ENCODE measurements at places on chromosomes 6 and 20.

DNA sequence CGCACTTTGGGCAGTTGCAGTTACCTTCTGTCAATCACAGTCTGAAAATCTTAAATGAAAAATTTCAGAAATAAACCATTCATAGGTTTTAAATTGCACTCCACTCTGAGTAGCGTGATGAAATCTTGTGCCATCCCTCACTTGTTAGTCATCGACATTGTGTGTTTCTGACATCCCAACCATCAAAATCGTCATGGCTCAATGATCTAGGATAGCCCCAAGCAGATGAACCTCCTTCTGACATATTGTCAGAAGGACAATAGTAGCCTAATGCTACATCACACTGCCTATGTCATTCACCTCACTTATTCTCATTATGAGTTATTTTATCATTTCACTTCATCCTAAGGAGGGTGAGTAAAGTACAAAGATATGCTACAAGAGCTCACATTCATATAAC is 284.8 kb downstream of the PTPRK start:
- DNase-seq = no peak

- no peak for DNase-seq
Observed at GRCh38 chr6:84902354-84902928, 138.0 kb upstream of the TBX18 start.

DNA sequence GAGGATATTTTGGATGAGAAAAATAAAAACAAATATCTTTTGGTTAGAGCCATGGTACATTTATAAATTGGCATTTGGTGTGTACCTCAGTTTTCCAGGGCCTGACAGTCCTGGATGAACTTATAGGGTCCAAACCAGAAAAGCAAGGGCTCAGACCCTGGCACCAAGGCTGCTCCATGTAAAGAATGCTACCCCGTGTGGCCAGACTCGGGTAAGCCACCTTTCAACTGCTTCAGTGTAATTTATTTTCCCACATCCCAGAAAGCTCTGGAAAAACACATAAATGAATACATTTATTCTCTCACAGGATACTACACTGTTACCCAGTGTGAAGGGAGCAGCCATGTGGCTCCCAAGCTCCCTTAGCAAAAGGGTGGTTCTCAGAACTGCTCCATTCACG is 13.8 kb downstream of the MRPL14 start:
- no peak for DNase-seq

DNA sequence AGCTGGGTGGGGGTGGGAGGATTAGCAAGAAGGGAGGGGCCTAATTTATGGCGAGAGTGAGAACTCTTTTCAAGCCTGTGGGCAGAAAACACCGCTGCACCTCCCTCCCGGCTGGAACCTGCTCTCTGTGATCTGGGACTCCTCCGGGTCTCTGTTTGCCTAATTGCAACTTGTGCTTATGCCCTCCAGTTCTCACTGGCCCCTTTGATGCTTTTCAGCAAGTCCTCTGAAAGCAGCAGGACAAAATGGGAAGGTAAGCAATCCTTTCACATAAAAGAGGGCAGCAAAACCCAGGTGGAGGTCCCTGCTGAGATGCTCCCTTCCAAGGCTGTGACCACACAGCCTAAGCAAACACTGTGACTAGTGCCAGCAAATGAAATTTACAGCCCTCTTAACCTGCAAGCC is 523.0 kb upstream of the FLRT3 start:
- DNase-seq = peak; percentile 18

- DNase-seq = no peak
Observed at GRCh38 chr6:35829306-35829705, 24.2 kb downstream of the LHFPL5 start.

GRCh38 chr20:6920991-6921613 is 153.6 kb downstream of the BMP2 start:
- no peak for DNase-seq

DNA sequence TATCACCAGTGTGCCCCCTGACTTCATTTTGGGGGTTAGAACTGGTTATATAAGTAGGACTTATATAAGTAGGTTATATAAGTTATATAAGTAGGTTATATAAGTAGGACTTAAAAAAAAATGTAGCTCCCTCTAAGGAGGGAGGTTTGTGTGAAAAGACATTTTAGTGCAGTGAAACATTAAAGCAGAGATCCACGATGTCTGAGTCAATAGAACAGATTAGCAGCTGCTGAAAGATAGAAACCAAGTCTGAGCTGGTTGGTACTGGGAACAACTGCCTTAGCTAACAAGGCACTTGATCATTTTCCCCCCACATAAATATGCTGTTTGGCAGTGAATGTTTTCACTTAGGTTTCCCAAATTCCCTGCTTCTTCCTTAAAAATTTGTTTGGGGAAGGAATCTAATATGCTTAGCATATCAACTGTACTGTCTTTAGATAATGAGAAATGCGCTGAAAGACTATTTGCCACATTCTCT is 2.1 kb upstream of the RPS12 start:
- DNase-seq = no peak

DNA sequence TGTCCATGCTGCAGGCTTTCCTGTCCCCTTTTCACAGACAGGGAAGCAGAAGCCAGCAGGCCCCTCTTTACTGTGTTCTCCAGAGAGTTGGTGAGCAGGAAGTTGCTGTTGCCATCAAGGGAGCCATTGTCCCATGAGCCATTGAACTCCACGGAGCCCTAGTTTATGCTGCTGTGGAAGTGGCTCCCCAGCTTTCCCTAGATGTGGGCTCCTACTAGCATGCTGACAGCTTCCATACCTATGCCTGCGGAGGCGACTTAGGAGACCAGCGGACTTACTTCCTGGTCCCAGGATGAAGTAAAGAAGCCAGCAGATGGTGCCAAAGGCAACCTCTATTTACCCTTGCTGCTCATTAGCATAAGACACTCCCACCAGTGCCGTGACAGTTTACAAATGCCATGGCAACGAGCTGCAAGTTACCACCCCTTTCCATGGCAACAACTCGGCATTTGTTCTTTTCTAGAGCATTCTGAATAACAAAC is 30.8 kb upstream of the FKBP1A start:
- DNase-seq = peak; percentile 75

DNA sequence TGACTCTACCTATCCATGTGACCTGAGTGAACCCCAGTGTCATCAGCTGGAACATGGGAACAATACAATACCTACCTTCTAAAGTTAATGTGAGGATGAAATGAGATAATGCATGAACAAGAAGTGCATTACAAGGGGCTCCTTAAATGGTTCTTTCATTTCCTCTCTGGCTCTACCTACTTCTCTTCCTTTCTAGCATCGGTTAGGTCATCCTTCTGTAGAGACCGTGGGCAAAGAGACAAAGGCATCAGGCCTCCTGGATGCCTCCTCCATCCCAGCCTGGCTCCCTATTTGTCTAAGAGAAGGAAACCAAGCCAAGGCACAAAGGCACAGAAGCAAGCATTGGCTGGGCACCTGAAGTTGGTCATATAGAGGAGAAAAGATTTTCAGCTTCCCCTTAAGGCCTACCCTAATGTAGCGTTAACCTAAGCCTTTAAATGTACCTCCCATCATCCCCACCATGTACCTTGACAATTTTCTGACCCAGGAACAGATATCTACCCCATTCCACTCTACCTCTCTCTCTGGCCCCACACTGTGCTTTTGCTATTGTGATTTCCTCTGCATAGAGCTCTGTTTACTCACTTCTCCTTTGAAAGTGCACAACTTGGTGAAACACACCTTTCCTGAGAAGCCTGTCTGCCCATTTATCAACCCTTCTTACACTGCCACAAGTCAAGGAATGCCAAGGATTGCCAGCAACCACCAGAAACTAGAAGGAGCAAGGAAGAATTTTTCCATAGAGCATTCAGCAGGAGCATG is 86.6 kb downstream of the GCLC start:
- no peak for DNase-seq

DNA sequence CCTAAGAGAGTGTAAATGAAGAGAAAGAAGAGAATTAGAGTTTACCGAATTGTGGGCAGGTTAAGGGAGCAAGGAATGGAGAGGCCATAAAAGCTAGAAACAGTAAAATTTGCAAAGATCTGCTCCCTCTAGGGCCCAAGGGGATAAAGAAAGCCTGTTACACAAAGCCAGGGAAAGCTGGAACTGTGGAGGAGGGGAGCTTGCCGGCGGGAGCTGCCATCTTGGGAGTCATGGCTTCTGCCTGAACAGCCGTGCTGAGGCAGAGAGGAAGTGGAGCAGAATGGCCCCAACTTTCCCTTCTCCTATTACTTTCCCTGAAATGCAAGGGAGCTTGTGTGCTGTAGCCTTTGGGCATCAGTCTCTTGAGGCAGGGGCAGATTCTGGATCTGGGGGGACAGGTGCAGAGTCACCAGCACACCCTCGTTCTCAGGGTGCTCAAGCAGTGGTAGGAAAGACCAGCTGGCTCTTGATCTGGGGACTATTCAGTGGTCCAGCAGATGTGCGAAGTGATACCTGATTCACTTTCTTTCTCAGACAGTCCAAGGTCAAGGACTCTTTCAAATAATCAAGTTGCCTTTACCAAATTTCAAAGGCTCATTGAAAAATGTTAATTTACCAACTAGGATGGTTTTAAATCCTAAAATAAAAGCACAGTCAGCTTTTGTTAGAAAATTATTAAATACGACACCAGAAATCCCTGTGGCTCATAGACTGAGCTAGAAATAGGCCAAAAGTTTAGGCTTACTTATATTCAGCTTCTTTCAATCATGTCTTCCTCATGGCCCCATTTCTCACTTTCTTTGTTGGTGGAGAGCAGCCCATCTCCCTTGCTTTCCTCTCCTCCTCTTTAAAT is 25.7 kb downstream of the LAMA4 start:
- DNase-seq = no peak

GRCh38 chr6:139474145-139475108 is 100.0 kb upstream of the CITED2 start:
- DNase-seq = peak; percentile 16

- DNase-seq = no peak
Observed at GRCh38 chr20:63258781-63259180, 4.5 kb upstream of the NKAIN4 start.

- no peak for DNase-seq
Observed at GRCh38 chr6:13760307-13761304, 49.0 kb upstream of the RANBP9 start.

DNA sequence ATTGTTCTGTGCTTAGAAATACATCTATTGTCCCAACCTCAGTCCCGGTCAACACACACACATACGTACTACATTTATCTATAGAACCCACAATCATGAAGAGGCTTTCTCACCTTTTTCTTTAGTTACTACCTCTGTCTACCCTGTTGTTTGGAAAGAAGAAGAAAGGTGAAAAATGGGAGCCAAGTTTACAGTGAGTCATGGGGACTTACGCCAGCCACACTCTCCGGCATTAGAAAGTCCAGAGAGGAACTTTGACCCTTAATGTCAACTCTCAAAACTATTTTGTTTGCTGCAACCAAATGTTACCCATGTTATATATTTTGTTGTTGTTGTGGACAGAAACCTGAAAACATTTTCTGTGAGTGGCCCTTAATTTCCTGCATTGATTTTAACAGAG is 259.1 kb downstream of the ZFAND3 start:
- no peak for DNase-seq

GRCh38 chr6:89347825-89348224 is 4.7 kb downstream of the UBE2J1 start:
- DNase-seq = no peak

GRCh38 chr6:157253017-157253416 is 70.3 kb downstream of the TMEM242 start:
- no peak for DNase-seq

DNA sequence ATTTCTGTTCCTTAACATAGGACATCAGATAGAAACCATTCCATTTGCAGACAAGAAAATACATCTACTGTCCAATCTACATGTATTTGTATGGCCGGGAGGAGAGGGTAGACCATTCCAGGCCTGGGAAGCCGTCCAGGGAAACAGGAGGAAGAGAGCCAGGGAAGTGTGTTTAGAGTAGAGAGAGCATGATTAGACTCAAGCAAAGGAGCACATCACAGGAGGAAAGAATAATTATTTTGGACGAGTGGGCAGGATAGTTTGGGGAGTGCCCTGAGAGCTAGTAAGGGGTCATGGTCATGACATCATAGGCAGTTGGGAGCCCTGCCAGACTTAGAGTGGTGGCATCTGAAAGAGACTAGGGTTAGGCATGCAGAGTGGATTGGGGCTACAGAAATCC is 250.0 kb downstream of the HIVEP2 start:
- DNase-seq = no peak

GRCh38 chr6:57302477-57302876 is 15.0 kb upstream of the PRIM2 start:
- no peak for DNase-seq

DNA sequence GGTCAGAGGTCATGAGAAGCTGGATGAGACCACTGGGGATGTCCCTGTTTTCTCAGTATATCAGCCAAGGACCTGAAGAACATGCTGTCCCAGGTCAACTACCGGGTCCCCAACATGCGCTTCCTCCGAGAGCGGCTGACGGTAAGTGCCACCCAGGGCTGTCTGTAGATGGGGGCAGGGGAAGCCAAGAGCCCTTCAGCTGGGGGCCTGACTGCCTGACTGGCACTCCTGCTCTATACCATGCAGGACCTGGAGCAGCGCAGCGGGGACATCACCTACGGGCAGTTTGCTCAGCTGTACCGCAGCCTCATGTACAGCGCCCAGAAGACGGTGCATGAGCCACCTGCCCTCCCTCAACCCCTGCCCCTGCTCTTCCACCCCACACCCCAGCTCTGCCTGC is 25.1 kb downstream of the PLCG1 start:
- DNase-seq = no peak

DNA sequence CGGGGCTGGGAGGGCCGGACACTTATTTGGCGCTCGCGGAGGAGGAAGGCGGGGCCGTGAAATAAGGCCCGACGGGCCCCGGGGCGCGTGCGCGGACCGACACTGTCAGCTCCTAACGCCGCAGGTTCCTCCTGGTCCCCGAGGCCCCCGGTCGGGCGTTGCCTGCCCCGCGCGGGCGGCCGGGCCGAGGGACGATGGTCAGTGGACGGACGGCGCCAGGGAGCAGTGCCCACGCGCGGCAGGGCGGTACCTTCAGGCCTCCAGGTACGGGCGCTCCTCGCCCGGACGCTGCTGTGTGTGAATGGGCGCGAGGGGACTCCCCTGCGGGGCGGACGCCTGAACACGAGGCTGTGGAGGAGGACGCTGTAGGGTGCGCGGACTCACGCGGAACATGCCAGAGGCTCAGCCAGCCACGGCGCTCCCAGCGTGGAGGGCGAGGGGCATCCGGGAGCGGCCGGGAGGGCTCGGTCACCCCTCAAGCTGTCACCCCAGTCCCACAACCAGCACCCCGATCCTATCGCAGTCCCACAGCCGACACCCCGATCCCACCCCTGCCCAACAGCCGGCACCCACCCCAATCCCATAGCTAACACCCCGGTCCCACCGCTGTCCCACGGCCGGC is 339 bp upstream of the GMEB2 start:
- DNase-seq = peak; percentile 97

GRCh38 chr6:149246691-149247384 is 70.7 kb upstream of the TAB2 start:
- no peak for DNase-seq

- peak; percentile 27 for DNase-seq
Observed at GRCh38 chr20:9359561-9360308, 154.7 kb upstream of the LAMP5 start.

- DNase-seq = no peak
Observed at GRCh38 chr20:52675375-52675774, 296.8 kb upstream of the TSHZ2 start.

All from NT2/D1 (cell line).